ENCODE measurements at places on chromosomes 12 and 14.
A peak's percentile ranks its signal among the peaks of the same experiment; 100 is the strongest.

DNA sequence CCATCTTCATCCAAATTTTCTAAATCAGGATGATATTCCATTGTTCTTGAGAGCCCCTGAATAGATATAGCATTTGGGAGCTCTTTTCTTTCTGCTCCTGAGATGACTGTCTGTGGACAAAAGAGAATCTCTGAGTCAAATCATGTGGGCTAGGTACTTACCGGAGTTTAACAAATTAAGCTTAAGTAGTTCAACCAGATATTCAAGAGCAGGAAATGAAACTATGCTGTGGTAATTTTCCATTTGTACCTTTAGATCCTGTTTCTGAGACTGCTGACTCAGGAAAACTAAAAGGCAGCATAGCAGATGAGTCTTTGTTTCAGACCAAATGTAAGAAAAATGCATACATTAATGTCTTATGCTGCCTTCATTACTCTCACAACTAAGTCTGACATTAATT is at the start of gene CLEC7A:
TSS of gene CLEC7A (minus strand) at position 158 of the 400 bp plus-strand sequence. CDS start at position 41, 117 bp downstream.
- peak; percentile 29 for DNase-seq

DNA sequence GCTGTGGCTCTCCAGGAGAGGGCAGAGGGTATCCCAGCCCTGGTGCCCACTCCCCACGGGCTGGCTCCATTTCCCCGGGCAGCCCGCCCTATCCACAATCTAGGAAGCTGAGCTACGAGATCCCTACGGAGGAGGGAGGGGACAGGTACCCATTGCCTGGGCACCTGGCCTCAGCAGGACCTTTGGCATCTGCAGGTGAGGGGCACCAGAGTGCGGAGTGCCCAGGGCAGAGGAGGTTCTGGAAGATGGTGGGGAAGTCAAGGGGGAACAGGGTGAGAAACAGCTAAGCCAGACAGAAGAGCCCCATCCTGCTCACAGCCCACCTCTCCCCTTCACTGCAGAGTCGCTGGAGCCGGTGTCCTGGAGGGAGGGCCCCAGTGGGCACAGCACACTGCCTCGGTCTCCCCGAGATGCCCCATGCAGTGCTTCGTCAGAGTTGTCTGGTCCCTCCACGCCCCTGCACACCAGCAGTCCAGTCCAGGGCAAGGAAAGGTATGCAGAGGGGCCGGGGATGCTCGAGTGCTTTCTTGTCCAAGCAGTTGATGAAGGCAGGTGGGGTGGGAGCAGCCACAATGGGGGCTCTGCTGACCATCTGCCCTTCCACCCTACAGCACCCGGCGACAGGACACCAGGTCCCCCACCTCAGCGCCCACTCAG is 10.3 kb downstream of the TNS2 start:
- DNase-seq: no peak

GRCh38 chr14:93186466-93186865 is 1.3 kb downstream of the LYSET start:
- no peak for DNase-seq

DNA sequence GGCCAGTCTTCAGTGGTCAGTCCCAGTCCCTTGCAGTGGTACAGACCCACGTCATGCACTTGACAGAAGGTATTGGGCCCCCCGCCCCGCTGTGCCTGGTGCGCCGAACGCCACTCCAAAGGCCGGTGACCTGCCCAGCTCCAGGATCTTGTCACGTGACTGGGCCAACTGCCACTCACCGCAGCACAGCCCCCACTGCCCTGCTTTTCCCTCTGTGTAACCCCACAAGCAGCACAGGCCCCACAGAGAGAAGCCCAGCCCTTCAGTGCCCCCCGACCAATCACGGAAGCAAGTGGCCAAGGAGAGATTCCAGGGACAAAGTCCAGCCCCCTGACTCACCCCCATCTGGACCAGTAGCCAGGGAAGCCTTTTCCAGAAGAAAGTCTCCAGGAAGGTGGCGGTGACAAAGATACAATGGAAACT is 498 bp downstream of the GPR132 start:
- peak; percentile 41 for DNase-seq

DNA sequence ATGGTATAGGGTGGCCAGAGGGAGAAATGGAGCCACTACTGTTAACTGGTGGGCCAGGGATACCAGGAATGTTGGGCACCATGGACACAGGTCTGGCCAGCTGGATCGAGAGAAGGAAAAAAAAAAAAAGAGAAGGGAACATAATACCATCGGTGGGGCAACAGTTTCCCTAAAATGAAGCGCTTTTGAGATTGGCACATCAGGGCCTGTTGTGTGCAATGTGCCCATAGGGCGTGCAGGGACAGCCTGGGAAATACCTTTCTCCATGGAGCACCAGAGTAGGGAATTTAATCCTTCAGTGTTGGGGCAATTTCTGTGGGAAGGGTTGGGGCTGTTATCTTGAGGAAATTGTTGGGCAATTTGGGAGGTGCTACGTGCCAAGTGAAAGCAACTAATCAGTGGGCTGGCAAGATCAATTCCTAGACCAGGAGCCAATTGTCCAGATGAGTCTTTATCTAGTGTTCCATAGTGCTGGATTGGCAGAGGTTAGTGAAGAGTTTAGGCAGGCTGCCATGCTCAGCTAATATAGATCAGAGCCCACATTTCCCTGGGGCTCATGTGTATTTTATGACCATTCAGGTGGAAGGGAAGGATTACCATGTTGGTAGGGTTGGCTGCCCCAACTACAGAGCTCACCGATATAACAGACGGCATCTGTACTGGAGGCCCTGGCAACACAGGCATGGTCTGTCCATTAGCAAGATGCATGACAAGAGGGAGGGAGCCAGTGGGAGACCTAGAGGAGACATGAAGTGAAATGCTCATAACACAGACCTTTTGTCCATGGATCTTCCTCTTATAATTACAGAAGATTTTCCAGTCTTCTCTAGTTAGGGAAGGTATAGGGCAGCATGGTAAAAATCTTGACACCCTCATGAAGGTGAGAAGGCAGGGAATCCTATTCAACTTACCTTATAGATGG is 25.5 kb upstream of the NPFF start:
- no peak for DNase-seq

DNA sequence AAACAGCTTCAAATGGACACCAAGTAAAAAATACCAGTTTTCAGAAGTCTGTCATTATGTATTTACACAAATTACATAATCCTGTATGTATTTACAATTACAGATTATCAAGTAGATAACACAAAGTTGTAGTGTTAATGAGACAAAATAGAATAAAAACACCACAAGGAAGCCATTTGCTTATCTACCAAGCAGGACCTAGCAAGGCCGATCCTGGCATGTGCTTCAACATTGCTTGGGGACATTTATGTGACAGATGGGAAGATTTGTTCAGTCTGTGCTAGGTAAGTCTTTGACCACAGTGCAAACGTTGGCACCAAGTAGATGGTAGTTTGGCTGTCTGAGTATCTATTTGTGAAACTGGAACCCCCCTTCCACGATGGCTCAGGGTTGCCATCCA is 35.8 kb downstream of the BCAT1 start:
- no peak for DNase-seq

DNA sequence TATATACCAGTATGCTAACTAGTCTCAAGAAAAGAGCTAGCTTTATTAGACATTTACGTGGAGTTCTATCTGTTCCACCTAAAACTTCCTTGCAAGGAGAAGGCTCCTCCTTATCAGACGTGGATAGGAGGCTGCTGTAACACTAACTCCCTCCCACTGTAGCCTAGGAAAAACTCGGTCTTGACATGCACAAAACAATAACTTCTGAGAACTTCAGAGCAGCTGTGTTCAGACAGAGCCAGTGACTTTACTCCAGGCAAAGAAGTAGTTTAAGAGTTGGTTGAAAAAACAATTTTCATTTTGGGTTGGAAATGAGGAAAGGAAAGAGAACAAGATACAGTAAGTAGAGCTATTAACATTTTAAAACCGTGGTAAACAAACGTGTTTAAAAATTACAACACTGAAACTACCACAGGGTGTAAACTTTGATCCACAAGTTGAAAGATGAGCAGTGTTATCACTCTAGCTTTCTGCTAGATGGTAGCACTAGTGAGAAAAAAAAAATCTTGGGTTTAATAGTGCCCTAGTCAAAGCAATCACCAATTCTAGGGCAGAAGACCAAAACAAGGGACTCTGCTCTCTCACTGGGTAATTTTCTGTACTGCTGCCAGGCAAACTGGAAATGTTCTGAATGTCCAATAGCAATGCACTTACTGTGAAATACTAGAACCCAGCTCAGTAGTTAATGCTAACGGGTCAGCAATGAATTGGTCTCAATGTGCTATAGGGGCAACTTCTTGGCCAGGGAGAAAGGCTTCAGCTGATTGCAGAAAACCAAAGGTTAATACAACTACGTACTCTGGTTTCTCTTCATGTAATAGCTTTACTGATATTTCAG is 2.4 kb downstream of the ATF7 start:
- peak; percentile 73 for DNase-seq

- DNase-seq: no peak
These were observed 6.5 kb upstream of the LGMN start for GRCh38 chr14:92754966-92755365.

DNA sequence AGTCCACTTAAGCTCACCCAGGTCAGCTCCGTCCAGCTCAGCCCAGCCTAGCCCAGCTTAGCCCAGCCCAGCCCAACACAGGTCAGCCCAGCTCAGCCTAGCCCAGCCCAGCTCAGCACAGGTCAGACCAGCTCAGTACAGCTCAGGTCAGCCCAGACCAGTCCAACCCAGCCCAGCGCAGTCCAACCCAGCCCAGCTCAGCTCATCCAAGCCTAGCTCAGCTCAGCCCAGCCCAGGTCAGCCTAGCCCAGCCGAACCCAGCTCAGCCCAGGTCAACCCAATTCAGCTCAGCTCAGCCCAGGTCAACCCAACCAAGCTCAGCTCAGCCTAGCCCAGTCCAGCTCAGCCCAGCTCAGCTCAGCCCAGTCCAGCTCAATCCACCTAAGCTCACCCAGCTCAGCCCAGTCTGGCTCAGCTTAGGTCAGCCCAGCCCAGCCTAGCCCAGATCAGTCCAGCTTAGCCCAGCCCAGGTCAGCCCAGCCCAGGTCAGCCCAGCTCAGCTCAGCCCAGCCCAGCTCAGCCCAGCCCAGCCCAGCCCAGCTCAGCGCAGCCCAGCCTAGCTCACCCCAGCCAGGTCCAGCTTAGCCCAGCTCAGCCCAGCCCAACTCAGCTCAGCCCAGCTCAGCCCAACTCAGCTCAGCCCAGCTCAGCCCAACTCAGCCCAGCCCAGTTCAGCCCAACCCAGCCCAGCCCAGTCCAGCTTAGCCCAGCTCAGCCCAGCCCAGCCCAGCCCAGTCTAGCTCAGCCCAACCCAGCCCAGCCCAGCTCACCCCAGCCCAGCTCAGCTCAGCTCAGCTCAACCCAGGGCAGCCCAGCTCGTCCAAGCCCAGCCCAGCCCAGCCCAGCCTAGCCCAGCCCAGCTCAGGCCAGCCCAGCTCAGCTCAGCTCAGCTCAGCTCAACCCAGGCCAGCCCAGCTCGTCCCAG is 184.0 kb downstream of the TMEM121 start:
- no peak for DNase-seq

DNA sequence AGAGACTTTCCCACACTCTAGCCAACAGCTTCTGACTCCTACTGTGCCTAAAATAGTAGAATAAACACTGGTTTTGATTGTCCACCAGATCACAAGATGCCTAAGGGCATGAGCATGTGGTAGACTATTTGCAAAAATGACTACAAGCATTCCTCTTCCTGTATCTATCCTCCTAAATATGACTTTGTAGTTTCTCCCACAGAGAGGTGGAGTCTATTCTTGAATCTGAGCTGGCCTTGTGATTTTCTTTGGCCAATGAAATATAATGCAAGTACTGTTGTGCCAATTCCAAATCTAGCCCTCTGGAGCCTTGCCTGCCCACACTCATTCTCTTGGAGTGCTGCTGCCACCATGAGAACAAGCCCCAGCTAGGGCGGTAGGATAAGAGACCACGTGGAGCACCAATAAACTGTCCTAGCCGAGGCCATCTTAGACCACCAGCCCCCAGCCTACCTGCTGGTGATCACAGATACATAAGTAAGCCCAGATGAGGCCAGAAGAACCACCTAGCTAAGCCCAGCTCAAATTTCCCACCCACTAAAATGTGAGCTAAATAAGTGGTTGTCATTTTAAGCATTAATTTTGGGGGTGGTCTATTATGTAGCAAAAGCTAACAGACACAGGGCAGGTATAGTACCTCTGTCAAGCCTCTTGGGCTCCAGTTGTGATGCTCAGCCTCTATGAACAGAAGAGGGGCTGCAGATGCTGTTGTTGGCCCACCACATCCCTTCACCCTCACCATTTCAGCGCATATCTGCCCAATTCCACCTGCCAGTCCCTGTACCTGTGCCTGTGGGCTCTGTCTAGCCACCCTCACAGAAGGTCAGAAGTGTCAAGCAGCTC is 17.9 kb downstream of the ZFP36L1 start:
- DNase-seq: no peak

GRCh38 chr12:67355428-67356379 is 86.5 kb downstream of the CAND1 start:
- DNase-seq: peak; percentile 61

DNA sequence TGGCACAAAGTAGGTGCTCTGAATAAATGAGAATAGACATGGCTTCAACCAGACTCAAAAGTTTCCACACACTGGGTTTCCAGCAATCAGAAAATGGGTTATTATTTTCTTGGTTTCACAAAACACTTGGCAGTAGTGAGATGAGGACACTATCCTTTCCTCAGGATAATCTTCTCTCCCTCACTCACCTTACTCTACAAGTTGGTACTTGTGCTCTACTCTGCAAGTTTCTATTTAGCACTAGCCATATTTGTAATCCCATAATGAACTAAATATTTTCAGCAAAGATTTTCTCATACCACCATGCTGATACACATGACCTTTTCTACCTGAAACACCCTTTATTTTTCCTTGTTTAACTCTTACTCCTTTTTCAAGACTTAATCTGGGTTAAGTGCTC is 137.7 kb downstream of the FOXA1 start:
- DNase-seq: no peak

DNA sequence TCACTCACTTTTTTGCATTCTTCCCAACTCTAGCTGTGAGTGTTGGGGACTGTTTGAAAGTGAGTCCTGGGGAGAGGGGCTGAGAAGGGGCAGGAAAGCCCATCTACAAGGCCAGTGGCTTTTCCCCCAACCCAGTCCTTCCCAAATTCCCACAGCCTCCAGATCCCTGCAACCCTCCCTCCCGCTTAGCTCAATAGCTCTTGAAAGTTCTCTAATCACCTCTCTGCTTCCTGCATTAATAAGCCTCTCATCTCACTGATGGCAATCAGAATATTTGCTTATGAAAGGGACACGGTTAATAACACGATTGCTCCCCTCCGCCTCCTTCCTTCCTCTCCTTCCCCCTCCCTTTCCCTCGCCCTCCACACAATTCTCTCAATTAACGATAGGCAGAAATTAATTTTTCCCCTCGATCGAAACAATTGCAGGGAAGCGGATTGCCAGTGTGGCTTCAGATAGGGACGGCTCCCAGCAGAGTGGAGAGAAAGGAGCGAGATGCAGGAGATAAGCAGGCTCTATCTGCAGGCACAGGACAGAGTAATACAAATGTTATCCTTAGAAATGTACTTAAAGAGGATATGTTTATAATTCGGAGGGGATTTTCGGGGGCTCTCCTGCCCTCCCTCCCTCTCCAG is 15.1 kb upstream of the GPATCH2L start:
- no peak for DNase-seq

GRCh38 chr12:122834104-122834920 is 945 bp upstream of the HIP1R start:
- peak; percentile 78 for DNase-seq

Data from renal cortical epithelial cell (primary cell).